Caki2 (cell line): ENCODE measurements at places on chromosomes 3 and 15.

GRCh38 chr3:122803977-122804376, 9.1 kb downstream of the SLC49A4 start:
- no peak for DNase-seq

GRCh38 chr3:58835086-58835485, 168.5 kb upstream of the FAM3D start:
- peak; percentile 1 for DNase-seq

- DNase-seq, result no peak
Measured at GRCh38 chr15:79987969-79988368, 17.0 kb upstream of the BCL2A1 start.

GRCh38 chr15:63726491-63726890, 107.3 kb downstream of the HERC1 start:
- DNase-seq, result no peak

DNA sequence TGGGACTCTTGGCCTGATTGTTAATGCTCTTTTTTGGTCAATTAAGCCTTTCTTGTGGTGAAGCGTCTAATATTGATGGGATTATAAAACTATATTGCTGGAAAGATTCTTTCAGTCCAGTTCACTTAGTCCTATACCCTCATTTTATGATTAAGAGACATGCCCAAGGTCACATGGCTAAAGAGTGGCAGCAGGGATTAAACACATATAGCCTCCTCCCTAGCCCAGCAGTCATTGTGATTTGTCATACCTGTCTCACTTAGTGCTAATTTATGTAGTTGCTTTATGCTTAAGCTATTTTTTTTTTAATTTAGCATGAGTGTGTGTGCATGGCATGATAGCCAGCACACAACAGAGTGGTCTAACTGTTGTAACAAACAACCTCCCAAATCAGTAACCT, 9.5 kb downstream of the PARP14 start:
- peak; percentile 12 for DNase-seq
